Ureter (tissue), 1 donor: ENCODE measurements at places on chromosomes 2 and 18. TPM values are rescaled to one million over a fixed set of nuclear protein-coding genes. Genes with fewer than 3 reads are reported as not detected.

GRCh38 chr2:168244318-168244717 is 3.1 kb downstream of the STK39 start:
- DNase-seq, result peak; percentile 59

DNA sequence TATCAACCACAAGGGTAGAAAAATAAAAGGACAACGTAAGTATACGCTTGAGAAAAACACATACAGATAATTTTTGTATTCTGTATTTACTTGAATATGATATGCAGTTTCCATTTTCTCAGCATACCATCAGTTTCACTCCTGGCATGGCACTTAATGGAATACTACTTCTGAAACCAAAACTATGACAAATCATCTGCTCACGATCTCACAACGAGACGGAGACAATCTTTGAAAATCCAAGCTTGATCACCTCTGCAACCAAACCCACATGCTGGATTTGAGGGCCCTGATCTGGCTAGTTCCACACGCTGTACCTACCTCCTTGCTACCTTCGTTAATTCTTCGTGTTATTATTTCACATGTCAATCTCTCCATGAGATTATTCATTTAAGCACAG is 387.6 kb downstream of the NBAS start:
- no peak for DNase-seq

- peak; percentile 50 for DNase-seq
Measured at GRCh38 chr2:233974530-233975071, 57.4 kb downstream of the TRPM8 start.

DNA sequence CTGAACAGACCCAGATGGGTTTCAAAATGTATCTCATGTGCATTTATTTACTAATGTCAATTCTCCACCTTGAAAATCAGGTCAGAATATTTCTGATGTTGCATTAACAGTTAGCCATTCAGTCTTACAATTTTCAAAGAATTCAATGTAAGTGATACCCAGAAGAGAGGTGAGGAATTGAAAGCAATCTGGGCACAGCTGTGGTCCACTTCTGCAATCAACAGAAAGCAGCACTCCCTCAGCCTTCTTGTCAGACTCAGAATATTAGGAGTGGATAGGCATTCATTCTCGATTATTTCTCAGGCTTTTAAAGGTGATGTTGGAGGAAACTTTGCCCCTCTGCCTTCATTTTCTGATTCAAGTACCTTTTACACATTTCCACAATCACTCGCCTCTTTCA is 15.7 kb downstream of the CCL20 start:
- DNase-seq, result no peak

- DNase-seq, result no peak
Measured at GRCh38 chr2:224417947-224418346, 16.0 kb upstream of the FAM124B start.

DNA sequence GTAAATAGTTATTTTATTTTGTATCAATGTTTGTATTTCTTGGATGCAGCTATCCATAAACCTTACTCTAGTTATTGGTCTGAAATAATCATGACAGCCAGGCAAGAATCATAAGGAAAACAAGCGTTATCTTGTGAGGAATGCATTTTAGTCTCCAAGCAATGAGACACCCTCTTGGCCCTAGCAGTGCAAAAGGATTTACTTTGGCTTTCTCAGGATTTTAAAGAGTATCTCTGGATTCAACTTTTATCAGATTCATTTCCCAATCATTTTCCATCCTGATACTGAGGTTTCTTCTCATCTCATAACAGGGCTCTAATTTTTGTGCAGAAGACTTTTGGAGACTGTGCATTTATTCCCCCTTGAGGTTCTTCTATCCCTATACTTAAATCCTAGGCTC is 480.8 kb downstream of the TMX3 start:
- no peak for DNase-seq

GRCh38 chr18:48889115-48889941 is 61.4 kb downstream of the SMAD7 start:
- peak; percentile 74 for DNase-seq

DNA sequence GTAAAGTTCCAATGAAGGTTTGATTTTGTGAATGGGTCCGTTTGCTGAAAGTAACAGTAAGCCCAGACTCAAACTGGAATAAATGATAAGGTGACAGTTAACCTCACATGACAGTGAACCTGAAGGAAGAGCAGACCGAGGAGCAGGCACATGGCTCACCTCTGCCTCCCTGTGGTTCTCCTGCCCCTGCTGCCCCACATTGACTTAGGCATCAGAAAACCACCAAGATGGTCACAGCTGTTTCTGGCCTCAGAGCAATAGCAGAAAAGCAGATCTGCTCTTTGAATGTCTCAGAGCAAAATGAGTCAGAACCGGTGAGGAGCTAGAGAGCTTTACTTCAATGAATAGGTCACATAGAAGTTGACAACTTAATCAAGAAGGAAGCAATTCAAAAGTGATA is 487.6 kb downstream of the METTL4 start:
- DNase-seq, result no peak

- peak; percentile 48 for DNase-seq
Measured at GRCh38 chr2:212936572-212936971, 214.8 kb downstream of the IKZF2 start.

Gene NBAS
- total RNA-seq, result 55.1 TPM

Gene C2orf78
- total RNA-seq, result not detected

Gene FBLN7
- 8.9 TPM for total RNA-seq

Gene CYS1
- total RNA-seq, result 4.0 TPM

Gene CHRND
- not detected for total RNA-seq

Gene GKN1
- not detected for total RNA-seq

Gene FAM161A
- 2.7 TPM for total RNA-seq

Gene PKDCC
- 60.4 TPM for total RNA-seq

Gene WNT10A
- total RNA-seq, result 4.0 TPM
